Activated T-cell treated with anti-CD3 and anti-CD28 coated beads, Interleukin-2, amount 50 U/mL, for 48 hours (primary cell): ENCODE measurements at places on chromosomes 7 and 10.
A peak's percentile ranks its signal among the peaks of the same experiment; 100 is the strongest.

- peak; percentile 65 for DNase-seq
Measured at GRCh38 chr10:130301021-130301892, 165.1 kb downstream of the GLRX3 start.

DNA sequence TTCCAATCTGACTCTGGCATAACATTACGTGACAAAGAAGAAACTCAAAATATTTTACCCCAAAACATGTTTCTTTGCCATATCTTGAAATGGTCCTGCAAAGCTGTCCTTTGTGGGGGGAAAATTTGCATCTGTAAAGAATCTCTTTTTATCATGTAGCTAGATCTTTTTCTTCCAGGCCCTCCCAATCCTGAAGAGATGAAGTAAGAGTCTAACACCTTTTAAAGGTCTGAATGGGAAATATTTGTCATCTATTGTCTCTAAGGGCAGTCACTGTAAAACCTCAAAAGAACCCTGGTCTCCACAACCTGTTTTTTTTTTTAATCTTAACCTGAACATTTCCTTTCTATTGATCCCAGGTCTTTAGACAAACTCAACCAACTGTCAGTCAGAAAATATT lies 8.6 kb downstream of the OR2AE1 start:
- no peak for DNase-seq

DNA sequence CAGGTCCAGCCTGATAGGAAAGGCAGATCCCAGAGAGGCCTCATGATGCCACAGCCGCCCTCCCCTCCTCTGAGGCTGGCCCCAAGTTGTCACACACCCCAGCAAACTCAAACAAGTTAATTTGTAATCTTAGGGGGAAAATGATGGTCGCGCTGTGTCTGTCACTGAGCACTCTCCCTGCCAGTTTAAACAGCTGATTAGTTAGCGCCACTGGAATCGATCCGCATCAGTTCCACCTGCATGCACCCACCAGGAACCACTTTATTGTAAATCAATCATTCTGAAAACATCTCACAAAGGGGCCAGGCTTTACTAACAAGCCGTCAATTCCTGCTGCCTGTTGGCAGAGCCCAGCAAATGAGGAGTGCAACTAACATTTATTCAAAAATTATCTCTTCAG lies 870.9 kb downstream of the KCNMA1 start:
- DNase-seq: no peak

DNA sequence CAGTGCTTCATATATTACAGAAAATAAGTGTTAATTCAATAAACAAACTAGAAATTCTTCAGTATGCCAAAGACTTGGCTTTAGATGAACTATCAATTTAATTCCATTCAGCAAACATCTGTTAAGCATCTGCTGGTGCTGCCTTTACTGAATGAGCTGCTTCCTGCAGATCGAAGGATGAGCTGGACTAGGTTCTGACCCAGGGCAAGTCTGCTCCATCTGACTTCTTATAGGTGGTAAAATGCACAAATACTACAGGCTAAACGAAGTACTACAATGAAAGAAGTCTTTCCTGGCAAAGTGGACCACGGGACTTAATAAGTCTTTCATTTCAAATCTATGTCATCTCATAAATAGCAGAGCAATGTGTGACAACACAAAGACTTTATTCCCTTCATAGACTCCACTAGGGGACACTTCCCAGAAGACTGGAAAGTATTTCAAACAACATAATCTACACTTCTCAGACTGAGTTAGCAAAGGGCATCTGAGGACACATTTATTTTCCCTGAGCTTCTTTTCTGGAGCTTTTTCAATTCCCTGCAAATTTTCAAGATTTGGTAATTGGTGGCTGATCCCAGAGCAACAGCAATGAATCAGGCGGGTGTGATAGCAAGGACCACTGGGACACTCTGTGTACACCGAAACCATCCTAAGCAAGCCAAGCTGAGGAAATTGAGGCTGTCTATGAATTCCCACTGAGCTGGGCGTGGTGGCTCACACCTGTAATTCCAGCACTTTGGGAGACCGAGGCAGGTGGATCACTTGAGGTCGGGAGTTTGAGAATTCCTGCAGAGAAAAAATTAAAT lies 108.9 kb upstream of the FRMD4A start:
- no peak for DNase-seq

DNA sequence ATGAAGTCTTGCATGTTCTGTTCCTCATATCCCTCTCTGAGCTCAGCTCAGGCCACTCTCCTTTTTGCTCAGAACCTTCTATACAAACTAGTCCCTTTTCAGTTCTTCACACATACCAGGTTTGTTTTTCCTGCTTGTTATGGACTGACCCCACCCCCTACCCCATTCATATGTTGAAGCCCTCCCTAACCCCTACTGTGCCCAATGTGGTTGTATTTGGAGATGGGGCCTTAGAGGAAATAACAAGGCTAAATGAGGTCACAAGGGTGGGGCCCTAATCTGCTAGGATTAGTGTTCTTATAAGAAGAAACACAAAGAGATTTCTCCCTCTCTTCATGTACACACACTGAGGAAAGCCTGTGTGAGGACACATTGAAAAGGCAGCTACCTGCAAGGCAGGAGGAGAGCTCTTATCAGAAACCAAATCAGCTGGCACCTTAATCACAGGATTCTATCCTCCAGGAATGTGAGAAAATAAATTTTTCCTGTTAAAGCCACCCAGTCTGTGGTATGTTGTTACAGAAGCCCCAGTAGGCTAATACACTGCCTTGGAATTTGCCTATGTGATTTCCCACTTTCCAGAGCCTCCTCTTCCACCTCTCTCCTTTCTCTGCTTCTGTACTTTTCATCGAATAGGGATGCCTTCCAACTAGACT lies 67.3 kb upstream of the DNAJB12 start:
- no peak for DNase-seq

DNA sequence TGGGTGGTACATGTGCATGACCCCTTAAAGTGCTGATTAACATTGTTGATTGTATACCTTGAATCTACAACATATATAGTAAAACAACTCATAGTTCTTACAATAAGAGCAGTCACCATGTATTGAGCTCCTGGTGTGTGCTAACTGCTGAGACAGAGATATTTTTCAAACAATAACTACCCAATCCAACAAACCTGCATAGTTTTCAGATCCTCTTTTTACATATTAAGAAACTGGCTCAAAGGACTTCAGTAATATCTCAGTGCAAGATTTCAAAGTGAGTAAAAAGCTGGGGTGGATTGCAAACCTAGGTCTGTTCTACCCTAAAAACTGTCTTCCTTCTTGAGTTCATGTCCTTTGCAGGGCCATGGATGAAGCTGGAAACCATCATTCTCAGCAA lies 272.2 kb downstream of the SNX13 start:
- no peak for DNase-seq

DNA sequence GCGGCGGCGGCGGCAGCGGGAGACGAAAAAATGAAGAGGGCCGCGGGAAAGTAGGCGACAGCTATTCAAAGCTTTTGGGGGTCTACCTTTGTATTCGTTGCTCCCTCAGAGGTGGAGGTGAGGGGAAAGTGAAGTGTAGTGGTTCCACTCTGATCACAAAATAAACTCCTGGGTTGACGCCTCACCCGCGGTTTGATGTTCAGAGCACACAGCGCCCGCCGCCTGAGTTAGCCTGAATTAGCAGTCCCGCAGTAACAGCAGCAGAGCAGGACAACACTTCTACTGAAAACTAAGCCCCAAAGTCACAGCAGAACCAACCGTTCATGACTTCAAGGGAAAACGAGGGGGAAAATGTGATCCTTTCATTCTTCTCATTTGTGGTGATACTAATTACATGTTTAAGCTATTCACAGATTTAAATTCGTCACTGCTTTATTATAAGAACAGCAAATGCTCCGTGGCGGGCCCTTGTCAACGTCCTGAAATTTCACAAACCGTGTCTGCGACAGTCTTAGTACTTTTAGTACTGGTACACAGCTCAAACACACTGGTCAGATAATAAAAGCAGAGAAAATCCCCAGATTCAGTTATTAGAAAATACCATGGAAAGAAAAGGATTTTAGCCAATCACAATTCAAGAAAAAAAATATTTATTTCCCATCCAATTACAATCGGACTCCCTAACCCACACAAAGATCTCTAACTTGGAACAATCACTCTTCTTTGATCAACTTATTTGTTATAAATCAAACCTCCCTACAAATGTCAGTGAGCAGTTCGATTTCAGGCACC lies 563 bp upstream of the JMJD1C start:
- DNase-seq: peak; percentile 58

GRCh38 chr10:104613406-104613805 lies 27.7 kb upstream of the SORCS3 start:
- no peak for DNase-seq

GRCh38 chr7:36408589-36408988 lies 18.9 kb downstream of the ANLN start:
- no peak for DNase-seq

DNA sequence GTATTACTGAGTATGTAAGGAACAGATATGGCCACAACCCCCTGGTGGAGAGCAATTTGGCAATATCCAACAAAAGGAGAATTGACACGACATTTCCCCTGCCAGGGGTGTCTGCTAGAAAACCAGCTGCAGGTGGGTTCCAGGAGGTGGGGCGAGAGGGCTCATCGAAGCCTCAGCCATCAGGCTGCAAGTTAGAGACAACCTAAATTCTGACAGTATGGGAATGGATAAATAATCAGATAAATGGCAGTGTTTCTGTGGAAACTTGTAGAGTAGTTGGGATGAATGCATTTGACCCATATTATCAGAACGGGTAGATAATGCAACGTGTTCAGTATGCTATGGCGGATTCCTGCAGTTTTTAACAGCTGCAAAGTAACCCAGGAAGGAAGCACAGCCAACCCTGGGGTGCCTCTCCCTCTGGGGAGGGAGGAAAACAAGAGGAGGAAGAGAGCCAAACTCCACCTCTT lies 3.5 kb downstream of the TMEM273 start:
- no peak for DNase-seq

DNA sequence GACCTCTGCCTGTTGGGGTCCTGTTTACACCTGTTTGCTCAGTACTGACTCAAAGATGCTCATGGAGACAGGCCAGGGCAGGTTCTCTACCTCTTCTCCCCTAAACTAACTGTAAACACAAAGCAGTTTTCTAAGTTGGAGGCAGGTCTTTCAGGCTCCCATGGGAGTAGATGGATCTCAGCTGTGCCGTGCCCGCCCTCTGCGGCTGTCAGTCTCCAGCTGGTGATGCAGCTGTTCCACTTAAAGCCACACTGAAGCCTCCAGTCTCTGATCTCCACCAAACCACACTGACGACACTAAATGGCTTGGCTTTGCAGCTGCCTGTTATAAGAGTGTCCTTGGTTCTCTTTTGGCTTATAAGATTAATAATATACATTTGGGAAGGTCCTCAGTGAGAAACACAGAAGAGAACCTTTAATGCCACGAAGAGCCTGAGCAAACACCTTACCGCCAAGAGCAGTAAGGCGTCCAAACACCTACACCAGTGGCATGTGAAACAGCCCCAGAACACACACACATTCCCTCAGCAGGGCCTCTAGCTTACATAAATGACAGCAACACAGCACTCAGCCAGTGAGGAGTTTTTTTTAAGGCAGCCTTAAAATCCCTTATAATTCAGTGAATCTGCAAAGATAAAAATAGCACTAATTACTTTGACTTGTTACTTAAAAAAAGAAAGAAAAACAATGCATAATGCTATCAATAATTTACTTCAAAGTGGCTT lies 60.4 kb upstream of the KCNIP2 start:
- DNase-seq: peak; percentile 30
